ENCODE measurements at places on chromosomes 6 and 20. TPM values are rescaled to one million over a fixed set of nuclear protein-coding genes. Genes with fewer than 3 reads are reported as not detected.

Gene IGF2R
- 82.2 TPM for total RNA-seq

Gene CPXM1
- total RNA-seq: not detected

Gene COL9A3
- total RNA-seq: 0.54 TPM

Gene CLVS2
- not detected for total RNA-seq

Gene FOXS1
- total RNA-seq: 44.5 TPM

Gene SLC35F1
- 0.81 TPM for total RNA-seq

DNA sequence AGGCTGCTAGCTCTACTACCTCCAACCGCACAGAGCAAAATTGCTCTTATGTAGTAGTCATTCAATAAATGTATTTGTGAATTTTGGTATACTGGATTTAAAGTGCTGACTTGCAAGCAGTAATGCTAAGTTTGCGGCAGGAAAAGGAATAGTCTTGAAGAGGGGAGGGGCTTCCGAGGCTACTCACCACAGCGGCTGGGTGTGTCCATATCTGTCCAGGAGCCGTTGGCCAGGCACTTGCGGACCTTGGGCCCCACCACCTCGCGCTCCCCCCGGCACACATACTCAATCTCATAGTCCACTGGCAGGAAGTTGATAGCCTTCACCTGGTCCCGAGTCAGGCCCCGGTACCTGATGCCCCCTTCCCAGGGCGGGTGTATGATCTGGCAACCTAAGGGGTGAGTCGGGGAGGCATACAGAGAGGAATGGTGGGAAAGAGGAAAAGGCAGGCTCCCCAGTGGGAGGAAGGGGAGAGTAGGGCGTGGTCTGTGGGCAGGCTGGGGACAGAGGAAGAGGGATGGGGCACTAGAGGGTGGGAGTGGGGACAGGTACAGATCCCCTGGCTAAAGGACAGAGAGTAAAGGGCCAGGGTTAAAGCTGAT is 1.7 kb downstream of the GABBR1 start:
- no peak for DNase-seq

DNA sequence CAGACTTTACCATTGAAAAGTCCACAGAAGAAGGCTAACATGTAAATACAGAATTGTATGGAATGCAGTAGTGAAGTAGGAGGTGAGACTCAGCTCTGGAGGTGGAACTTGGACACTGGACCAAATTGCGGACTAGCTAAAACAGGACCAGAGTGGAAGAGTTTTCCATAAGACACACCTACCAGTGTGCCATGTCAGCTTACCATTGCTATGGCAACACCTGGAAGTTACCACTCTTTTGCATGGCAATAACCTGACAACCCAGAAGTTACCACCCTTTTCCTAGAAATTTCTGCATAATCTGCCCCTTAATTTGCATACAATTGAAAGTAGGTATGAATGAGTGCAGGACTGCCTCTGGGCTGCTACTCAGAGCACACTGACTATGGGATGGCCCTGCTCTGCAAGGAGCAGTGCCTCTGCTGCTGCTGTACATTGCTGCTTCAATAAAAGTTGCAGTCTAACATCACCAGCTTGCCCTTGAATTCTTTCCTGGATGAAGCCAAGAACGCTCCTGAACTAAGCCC is 569.6 kb upstream of the FLRT3 start:
- DNase-seq: no peak

GRCh38 chr20:4130404-4131189 is 115.2 kb upstream of the RNF24 start:
- no peak for DNase-seq

- DNase-seq: no peak
Observed at GRCh38 chr20:19920381-19921138, 96.6 kb upstream of the NAA20 start.

- no peak for DNase-seq
Observed at GRCh38 chr6:111222341-111222740, 135.0 kb downstream of the SLC16A10 start.

DNA sequence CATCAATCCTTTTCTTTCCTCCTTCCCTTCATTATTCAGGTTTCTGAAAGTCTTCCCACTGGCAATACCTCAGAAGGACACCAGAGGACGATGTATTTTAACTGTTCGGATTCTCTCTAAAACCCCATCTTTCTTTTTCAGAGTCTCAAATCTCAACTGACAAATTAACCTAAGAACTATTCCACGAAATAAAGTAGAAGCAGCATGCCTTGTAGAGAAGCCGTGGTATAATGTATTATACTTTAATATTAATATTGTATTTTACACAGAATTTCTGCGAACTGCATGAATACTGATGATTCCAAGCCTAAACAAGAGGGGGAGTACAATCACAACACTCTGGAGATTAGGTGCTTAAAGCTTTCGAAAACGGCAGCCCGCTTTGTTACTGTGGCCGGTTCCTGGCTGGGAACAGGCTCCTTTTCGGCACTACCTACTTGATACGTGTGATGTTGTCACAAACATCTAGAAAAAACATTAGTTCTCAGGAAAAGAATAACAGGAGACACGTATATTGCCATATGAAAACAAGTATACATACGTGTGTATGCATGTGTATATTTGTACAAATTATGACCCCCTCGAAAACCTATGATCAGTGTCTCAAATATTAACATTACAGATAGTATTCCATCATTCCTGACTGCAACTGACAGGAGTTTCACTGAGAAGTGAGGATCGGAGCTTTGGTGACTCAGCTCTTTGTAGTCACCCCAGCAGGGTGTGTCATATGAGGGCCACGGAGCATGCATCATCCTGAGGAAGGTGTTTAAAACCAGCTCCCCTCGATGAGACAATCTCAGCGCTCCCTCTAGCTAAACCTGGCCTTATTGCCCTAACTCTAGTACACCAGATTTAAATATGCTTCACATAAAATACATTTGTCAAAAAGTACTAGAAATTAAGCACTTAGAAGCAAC is 319.7 kb upstream of the TCF21 start:
- DNase-seq: no peak

DNA sequence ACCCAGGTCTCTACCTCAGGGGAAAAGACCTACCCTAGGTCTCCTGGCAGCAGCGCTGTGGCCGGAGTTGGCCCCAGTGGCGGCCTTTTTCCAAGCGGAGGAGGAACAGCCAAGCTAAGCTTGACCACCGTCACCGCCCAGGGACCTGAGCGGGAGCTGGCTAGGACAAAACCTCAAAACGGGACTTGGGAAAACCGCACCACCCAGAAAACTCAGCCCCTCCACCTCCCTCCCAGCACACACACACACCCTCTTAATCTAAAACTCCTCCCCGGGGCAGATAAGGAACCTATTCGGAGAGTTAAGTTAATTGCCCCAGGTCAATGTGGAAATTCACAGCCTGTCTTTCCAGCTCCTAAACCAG is 2.7 kb upstream of the TRERF1 start:
- DNase-seq: no peak

- DNase-seq: no peak
Observed at GRCh38 chr20:18223409-18223808, 64.9 kb upstream of the ZNF133 start.

- no peak for DNase-seq
Observed at GRCh38 chr6:52420668-52421358, 671 bp downstream of the EFHC1 start.

DNA sequence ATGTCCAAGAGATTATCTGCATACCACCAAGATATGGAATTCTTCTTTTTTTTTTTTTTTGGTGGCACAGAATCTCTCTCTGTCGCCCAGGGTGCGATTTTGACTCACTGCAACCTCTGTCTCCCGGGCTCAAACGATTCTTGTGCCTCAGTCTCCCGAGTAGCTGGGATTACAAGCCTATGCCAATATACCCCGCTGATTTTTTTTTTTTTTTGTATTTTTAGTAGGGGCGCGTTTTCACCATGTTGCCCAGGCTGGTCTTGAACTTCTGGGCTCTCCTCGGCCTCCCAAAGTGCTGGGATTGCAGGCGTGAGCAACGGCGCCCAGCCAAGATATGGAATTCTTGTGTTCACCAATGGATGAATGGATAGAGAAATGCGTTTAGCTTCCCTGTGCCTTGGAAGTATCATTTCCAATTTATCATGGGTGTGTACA is 31.0 kb downstream of the POM121L2 start:
- no peak for DNase-seq

DNA sequence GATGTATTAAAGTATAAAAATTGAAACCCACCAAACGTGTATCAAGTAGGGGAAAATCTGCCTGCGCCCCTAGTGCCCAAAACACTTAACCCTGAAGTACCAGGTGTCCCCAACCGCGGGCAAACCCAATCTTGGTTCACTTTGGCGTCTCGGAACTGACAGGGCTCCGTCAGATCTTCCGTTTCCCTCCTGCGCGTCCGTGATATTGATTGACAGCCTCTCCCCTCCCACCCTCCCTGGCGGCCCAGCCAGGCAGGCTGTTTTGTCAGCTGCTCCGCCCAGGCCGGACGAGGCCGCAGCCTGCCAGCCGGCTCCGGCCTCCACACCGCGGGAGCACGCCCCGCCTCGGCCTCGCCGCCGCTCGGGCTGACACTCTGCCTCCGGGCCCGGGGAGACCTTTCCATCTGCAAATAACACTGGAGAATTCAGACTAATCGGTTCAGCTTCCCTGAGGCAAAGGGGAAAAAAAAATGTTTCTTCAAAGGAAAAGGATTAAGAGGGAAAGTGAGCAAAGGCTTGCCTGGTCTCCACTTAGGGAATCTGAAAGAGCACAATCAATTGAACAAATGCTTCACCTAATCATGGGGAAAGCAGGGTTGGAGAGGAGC is 234.9 kb upstream of the MCHR2 start:
- DNase-seq: no peak

GRCh38 chr6:163501026-163501425 is 86.5 kb downstream of the QKI start:
- no peak for DNase-seq

Data from thoracic aorta (tissue), 2 donors.